ENCODE measurements at places on chromosomes 2 and 18.

DNA sequence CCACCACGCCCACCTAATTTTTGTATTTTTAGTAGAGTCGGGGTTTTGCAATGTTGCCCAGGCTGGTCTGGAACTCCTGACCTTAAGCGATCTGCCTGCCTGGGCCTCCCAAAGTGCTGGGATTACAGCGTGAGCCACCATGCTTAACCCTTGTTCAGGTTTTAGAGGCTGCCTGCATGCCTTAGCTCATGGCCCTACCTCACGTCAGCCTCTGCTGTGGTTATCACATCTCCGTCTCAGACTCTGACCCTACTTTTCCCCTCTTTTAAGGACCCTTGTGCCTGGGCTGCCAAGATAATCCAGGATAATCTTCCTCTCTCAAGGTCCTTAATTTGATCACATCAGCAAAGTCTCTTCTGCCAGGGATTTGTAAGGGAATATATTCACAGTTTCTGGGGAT, 98.2 kb upstream of the PMAIP1 start:
- H3K4me1 ChIP-seq, result no peaks in the 10 kb centered on the region
- no peaks in the 10 kb centered on the region for H3K36me3 ChIP-seq
- no peak overlapping the region for H3K27ac ChIP-seq
- no peaks in the 10 kb centered on the region for H3K27me3 ChIP-seq
- no peak for DNase-seq
- H3K4me3 ChIP-seq, result no peak overlapping the region

DNA sequence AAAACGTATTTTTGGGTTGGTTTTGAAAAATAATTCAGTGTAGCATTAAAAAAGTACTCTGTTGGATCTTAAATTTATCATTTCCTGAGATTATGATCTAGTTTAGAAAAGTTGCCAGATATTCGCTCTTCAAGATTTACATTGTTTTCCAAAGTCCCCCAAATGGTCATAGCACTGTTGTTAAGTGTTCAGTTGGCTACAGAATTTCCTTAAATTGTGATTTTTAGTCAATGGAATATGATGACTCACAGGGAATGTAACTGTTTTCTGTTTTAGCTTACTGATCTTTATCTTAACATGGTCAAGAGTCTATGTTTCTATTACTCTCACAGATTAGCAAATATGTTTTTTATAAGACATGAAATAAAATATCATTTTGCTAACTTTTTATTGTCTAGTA, 23.2 kb downstream of the PLCL1 start:
- H3K27ac ChIP-seq, result no peak overlapping the region
- H3K36me3 ChIP-seq, result no peaks in the 10 kb centered on the region
- H3K4me1 ChIP-seq, result no peaks in the 10 kb centered on the region
- DNase-seq, result peak; percentile 26

DNA sequence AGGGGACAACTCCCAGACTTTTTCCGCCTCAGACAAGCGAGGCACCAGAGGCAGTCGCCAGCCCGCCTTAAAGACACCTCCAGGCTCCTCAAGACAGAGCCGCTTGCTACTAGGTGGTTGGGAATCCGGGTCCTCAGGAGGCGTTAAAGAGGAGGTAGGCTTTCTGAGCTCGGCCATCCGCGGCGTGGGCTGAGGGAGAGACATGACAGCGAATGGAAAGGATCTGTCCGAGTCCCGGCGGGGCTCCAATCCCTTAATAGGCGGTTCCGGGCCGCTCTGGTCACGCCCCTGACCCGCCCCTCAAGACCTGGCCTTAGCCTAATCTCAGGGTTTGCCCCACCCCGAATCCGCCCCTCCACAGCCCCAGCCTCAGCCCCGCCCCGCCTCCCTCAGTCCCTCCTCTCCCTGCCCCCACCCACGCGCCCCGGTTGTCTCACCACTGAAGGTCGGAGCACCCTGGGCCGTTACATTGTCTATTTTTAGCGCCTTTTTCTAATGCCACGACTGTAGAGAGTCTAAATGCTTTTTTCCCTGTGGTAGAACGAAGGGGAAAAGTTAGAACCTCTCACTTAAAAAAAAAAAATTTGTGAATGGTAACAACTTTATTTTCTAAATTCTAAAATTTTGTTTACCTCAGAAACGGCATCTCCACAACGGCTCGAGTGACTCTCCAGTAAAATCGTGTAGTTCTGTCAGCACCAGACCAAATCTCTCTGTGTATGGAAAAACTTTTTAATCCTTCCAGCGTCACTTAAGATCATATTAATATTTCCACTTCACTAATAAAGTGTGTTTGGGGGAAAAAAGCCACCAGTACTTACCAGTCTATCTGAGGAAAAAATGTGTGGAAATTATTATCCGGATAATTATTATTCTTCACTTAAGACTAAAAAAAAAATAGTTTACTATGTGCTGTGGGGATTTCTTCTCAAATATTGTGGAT, at the start of gene RAD51AP2:
Gene RAD51AP2, minus strand, starts transcription at position 229 of the 943 bp plus-strand sequence. Its CDS starts 25 bp downstream, at position 204.
- H3K4me3 ChIP-seq, result peak within 1 kb of the TSS; percentile 62
- H3K4me1 ChIP-seq, result peaks cover 4% of the 10 kb centered on the region
- no peaks in the 10 kb centered on the region for H3K27me3 ChIP-seq
- peak; percentile 89 for DNase-seq
- H3K27ac ChIP-seq, result peak within 1 kb of the TSS; percentile 69
- no peaks in the 10 kb centered on the region for H3K36me3 ChIP-seq

DNA sequence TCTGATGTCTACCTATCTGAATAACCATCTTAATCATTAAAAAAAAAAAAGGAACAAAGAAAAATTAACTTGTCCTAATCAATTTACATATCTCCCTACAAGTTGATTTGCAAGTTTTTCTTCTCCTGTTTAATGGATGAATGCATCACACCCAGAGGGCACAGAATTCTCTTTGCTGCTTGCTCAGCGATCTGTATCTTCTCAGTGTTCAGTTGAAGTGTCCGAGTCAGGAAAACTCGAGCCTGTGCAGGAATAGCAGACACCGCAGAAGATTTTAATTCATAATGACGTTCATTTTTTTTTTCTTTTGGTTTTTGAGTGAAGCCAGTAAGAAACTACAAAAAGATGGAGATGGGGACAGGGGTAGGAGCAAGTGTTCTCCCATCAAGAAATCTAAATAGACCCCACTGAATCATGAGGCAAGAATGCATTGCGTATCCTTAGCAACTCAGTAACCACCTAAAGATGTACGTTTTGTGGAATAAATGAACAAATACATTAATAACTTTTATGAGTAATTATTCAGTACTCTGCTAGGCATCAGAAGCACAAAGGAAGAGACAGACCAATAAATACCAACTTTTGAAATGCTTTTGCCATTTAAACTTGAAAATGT, 675.5 kb downstream of the LRP1B start:
- no peak for DNase-seq
- H3K36me3 ChIP-seq, result no peaks in the 10 kb centered on the region
- H3K27ac ChIP-seq, result no peak overlapping the region

GRCh38 chr2:159176555-159176954, 109.9 kb downstream of the WDSUB1 start:
- peaks cover 27% of the 10 kb centered on the region for H3K36me3 ChIP-seq
- peak; percentile 82 for DNase-seq
- H3K27me3 ChIP-seq, result no peaks in the 10 kb centered on the region
- H3K27ac ChIP-seq, result no peak overlapping the region

DNA sequence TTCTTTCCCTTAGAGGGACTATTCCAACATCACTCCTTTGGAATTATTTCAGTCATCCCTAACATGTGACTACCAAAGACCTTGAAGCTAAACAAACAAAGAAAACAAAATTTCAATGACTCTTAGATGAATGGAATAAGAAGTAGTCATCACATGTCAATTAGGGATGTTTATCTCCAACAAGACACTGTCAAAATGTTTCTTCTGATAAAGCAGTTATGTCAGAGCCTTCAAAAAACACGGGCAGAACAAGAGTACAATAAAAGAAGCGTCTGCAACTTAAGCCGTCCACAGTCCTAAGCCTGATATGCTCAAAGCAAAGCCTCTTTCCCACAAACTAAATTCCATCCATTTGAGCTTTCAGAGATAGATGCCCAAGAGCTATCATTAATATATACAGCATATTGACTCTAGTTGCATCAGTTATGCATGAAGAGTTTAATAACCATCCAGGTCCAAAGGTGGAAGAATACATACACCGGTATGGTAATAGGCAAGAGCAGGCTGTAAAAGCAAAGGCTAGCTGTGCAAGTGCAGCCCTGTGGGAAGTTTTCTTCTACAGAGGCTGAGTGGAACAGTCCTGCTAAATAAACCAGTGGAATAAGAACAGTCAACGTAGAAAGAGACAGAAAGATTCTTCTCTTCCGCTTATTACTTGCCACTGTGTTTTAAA, 98.1 kb downstream of the ICA1L start:
- no peak overlapping the region for H3K27ac ChIP-seq
- H3K36me3 ChIP-seq, result no peaks in the 10 kb centered on the region
- DNase-seq, result no peak
- H3K4me3 ChIP-seq, result no peak overlapping the region
- no peaks in the 10 kb centered on the region for H3K27me3 ChIP-seq
- no peaks in the 10 kb centered on the region for H3K4me1 ChIP-seq

DNA sequence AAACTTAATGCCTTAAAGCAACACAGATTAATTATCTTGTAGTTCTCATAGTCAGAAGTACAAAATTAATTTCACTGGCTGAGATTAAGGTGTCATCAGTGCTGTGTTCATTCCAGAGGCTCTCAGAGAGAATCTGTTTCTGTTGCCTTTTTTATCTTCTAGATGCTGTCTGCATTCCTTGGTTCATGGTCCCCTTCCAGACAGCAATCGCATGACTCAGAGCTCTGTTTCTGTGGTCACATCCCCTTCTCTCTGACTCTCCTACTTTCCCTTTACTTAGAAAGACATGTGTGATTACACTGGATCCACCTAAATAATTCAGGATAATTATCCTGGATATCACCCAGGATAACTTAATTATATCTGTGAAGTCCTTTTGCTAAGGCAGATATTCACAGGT, 148.6 kb downstream of the MAIP1 start:
- H3K27me3 ChIP-seq, result no peaks in the 10 kb centered on the region
- peak; percentile 85 for DNase-seq
- no peak overlapping the region for H3K4me3 ChIP-seq
- no peak overlapping the region for H3K27ac ChIP-seq

DNA sequence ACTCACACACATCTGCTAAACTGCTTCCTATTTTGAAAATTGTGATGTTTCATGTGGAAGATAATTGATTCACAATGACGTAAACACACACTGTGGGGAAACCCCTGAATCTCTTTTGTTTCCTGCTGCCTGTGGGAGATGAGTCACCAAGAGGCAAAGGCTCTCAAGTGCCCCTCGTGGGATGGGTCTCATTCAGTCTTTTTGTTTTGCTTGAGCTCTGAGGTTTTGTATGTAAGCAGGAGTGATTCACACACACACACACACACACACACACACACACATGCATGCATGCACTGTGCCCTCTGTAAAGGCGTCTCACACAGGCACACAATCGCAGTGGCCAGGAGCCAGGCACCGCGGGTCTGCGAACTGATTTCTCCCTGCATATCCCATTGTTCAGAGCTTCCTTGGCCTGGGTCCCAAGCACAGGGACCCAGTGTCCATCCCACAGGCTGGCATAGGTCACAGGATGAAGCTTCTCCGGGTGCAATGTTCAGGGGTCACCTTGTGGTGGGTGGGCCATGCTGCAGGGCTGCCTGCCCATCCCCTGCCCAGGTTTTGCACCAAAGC, 12.1 kb upstream of the ARHGEF4 start:
- peaks cover 2% of the 10 kb centered on the region for H3K27me3 ChIP-seq
- peaks cover 50% of the 10 kb centered on the region for H3K4me1 ChIP-seq
- H3K36me3 ChIP-seq, result no peaks in the 10 kb centered on the region
- H3K4me3 ChIP-seq, result no peak overlapping the region
